ENCODE measurements at places on chromosomes 5 and 9.
A peak's percentile ranks its signal among the peaks of the same experiment; 100 is the strongest.

GRCh38 chr5:66689522-66690220 lies 93.5 kb downstream of the MAST4 start:
- no peak for DNase-seq

- DNase-seq = no peak
Observed at GRCh38 chr5:179866241-179867078, 7.8 kb upstream of the MRNIP start.

- DNase-seq = no peak
Observed at GRCh38 chr5:178535299-178536175, 54.7 kb downstream of the COL23A1 start.

GRCh38 chr9:77544546-77544945 lies 103.6 kb downstream of the GNA14 start:
- DNase-seq = no peak

DNA sequence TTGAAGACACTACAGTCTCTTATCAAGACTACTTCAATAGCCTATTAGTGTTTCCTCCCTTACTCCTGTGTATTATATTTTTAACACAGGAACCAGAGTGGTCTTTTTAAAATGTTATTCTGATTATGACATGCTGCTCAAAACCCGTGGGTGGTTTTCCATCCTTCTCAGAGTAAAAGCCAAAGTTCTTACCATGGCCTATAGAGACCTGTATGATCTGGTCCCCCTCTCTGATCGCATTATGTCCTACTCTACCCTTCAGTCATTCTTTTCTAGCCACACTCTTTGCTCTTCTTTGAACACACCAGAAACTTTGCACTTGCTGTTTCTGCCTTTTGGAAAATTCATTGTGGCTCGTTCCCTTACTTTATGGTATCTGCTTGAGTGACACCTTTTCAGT lies 13.8 kb downstream of the RECK start:
- no peak for DNase-seq

- no peak for DNase-seq
Observed at GRCh38 chr9:126236273-126236672, 90.4 kb upstream of the MVB12B start.

- peak; percentile 50 for DNase-seq
Observed at GRCh38 chr5:42951293-42951840, 88.8 kb downstream of the ANXA2R start.

DNA sequence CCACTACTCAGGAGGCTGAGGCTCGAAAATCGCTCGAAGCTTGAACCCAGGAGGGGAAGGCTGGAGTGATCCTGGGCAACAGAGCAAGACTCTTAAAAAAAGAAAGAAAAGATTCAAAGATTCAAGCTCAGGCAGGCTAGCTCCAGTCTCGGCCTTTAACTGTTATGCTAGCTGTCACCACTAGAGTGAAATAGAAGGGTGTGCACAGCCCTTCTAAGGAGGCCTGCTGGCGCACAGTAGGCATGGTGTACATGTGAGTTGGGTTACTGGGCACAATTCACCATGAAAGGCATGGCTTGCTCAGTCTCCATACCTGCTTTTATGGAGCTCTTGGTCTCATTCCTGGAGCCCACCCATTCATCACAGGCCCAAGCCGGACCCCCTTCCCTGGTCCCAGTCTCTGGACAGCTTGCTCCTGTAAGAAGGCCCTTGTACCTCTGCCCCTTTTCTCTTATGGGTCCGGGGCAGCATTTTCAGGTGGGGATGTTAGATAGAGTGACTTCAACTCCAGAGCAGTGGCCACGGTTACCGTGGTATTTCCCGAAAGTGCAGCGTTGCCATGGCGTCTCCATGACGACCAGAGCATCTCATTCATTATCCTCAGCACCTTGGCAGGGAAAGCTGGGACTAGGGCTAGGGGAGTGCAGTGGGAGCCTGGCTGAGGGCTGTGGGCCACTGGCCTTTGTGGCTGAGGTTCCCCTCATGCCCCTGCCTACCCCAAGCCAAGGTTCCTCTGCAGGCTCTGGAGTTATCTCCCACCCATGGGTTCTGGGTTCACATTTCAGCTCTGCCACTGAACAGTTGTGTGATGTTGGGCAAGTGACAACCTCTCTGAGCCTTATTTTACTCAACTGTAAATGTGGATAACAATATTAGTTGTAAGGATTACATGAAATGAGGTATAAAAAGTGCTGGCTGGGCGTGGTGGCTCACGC lies 5.7 kb downstream of the NDST1 start:
- no peak for DNase-seq

DNA sequence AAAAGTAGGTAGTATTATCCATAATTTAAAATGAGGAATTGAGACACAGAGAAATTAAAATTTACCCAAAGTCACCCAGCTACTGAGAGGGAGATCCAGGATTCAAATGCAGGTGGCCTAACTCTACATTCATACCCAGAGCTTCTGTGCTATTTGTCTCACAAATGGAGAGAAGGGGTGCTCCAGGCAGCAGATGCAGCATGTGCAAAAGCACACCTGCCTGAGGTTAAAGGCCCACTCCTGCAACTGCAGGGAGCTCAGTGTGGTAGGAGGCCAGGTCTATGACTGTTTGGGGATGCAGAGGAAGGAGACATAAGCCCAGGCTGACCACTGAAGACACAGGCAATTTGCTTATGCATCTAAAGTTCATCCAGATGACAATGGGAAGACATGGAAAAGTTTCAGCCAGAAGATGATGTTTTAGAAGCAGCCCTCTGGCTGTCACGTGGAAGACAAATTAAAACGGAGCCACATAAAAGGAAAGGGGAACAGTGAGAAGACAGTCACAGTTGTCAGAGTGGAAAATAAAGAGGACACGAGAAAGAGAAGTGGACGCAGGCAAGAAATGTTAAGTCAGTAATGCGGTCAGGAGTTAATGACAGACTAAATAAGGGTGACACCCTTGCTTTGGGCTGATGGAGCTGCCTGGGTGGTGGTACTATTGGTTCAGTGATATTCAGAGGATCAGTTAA lies 214.7 kb downstream of the EBF1 start:
- DNase-seq = no peak

Data from activated T-helper 1 cell treated with anti-CD3 and anti-CD28 coated beads, Interleukin-2, amount 50 U/mL, for 16 hours (primary cell).